ENCODE measurements at places on chromosomes 13 and 19.

DNA sequence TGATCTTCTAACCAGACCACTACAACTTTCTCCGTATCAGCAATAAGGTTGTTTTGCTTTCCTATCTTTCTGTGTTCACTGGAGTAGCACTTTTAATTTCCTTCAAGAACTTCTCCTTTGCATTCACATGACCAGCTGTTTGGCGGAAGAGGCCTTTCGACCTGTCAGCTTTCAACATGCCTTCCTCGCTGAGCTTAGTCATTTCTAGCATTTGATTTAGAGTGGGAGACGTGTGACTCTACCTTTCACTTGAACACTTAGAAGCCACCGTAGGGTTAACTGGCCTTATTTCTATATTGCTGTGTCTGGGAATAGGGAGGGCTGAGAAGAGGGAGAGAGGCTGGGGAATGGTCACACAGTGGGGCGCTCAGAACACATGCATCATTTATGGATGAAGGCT, 104.7 kb downstream of the TUBGCP3 start:
- DNase-seq, result no peak

GRCh38 chr13:41693434-41693833, 236.1 kb downstream of the RGCC start:
- DNase-seq, result no peak

- no peak for DNase-seq
These were observed 37.7 kb upstream of the MCF2L start for GRCh38 chr13:112931028-112931934.

DNA sequence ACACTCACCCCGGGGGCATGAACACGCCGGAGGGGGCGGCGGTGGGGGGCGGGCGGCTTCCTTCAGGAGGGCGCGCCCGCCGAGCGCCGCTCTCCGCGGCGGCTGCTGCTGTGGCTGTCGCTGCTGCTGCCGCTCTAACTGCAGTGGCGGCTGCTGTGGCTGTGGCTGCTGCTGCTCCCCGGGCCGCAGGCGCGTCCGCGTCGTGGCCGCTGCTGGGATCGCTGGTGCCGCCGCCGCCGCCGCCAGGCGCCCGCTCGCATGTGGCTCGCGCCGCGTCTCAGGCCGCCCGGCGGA, at the start of gene BBC3:
BBC3 (minus strand) TSS at position 279 of the 294 bp plus-strand sequence. CDS start 2,768 bp downstream, outside the sequence.
- DNase-seq, result no peak

DNA sequence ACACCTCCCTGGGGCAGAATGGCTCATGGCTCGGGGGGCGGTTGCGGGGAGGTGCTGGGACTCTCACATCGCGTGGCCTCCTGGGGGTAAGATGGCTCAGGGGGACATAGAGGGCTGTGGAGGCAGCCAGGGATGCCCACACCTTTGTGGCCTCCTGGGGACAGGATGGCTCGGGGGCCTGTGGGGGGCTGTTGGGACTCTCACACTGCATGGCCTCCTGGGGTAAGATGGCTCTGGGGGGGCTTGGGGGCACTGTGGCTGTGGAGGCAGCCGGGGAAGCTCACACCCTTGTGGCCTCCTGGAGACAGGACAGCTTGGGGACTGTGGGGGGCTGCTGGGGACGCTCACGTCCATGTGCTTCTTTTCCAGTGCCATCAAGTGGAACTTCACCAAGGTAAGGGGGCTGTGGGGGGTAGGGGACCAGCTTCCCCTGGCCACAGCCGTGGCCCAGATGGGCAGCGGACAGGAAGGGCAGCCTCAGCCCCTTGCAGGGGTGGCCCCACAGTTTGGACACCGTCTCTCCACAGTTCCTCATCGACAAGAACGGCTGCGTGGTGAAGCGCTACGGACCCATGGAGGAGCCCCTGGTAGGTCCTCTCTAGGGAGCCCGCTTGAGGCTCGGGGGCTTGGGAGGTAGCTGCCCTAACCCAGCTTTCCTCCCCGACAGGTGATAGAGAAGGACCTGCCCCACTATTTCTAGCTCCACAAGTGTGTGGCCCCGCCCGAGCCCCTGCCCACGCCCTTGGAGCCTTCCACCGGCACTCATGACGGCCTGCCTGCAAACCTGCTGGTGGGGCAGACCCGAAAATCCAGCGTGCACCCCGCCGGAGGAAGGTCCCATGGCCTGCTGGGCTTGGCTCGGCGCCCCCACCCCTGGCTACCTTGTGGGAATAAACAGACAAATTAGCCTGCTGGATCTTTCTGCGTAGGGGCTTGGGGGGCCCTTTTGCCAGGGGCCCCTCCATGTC, 2.4 kb downstream of the GPX4 start:
- DNase-seq, result no peak

DNA sequence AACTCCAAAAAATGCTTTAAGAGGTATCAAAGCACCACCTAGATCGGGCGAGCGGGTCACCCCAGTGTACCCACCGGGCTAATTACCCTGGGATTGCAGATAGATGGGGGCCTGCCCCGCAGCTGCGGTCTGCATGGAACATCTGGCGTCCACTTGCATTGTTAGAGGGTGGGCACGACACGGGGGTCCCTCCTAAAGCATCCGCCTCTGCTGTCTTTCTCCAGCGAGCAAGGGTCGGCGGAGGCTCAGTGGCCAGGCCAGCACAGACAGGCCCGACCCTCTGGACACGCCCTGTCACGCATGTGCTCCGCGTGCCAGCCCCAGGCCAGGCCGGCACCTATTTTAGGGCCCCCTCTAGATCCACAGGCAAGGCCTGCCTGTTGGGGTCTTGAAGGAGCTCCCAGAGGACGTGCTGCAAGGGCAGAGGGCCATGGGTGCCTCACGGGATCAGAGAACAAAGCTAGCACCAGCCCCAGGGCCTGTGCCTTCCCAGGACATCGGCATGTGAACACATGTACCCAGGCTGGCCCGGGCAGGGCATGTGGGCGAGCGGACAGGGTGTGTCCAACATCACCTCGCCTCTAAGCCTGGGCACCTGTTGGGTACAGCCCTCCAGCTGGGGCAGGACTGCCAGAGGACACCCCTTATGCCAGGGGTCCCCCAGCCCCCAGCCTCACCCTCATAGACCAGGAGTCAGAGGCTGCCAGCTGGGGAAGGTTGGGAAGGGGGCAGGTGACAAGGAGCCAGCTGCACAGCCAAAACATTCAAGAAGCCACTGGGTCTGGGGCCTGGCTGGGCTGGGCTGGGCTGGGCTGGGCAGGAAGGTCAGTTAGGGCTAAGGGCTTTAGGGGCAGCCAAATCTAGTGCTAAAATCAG, 35.6 kb upstream of the NANOS3 start:
- DNase-seq, result no peak
